ENCODE measurements at places on chromosomes 16 and 17.

GRCh38 chr17:21039839-21040575 lies 2.8 kb downstream of the USP22 start:
- DNase-seq = no peak

DNA sequence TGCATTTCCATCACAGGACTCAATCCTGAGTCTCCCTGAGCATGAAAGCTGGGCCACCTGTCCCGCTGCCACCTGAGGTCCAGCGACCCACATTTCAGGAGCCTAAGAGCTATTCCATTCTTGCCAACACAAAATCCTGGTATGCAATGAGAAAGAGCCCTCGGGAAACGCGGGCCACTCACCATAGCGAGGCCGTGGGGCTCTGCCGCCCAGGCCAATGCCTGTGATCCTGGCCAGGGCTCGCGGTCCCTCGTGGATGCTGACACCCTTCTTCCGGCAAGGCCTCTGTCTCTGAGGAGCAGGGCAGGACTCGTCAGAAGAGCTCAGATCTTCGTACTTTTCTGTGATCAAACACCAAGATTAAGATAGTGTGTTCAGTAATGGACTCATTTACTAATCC lies 11.6 kb downstream of the NUDT16L1 start:
- DNase-seq = no peak

DNA sequence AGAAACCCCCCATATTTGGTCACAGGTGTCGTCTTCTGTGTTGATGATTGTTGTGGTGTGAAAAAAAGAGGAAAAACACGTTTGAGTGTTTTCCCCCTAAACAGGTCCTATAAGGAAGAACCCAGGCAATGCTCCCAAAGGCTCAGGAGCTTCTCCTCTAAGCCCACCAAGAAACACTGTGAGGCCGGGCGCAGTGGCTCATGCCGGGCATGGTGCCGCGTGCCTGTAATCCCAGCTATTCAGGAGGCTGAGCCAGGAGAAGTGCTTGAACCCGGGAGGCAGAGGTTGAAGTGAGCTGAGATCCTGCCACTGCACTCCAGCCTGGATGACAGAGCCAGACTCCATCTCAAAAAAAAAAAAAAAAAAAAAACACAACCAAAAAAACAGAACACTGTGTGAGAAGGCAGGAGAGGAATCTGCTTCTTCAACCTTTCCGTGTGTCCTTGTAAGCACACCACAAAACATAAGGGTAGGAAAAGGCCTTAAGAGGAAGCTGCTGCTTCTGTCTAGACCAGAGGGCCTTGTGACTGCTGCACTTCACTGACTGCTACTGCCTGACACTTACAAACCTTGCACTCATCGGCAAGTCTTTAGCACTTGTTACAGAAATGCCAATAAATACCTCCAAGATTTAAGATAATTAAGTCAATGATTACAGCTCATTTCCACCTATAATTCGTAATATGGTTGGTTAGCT lies 9.3 kb downstream of the JPT1 start:
- no peak for DNase-seq

DNA sequence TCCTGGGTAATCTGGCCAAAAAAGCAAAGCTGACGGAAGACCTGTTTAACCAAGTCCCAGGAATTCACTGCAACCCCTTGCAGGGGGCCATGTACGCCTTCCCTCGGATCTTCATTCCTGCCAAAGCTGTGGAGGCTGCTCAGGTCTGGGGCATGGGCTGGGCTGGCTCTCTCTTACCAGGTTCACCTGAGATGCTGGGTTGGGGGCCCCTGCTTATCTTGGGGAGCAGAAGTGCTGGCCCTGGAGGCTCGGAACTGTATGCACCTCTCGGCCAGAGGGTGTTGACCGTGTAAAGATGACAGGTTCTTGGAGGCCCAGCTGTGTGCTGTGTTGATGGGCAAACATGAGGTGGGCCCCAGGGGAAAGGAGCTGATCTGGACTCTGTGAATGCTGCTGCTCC lies 40.2 kb downstream of the GPT2 start:
- DNase-seq = no peak

GRCh38 chr17:39852239-39852638 lies 11.9 kb downstream of the IKZF3 start:
- DNase-seq = no peak

- no peak for DNase-seq
These were observed 60.5 kb downstream of the AMFR start for GRCh38 chr16:56364865-56365264.

DNA sequence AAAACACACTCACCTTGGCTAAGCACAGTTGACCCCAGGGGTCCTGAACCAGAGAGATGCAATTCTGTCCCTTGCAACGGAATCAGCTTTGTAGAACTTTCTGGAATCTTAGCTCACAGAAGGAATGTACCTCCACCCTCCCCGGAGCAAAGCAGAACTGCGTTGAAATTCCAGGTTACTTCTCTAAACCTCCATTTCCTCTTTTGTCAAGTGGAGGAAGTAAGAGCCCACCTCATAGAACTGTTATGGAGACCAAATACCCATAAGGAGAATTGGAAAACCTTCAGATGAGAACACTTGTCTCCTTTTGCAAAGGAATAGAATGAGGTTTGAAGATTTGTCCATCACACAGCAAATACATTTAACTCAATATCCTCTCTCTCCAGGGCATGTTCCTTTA lies 86.6 kb upstream of the RBBP6 start:
- no peak for DNase-seq

DNA sequence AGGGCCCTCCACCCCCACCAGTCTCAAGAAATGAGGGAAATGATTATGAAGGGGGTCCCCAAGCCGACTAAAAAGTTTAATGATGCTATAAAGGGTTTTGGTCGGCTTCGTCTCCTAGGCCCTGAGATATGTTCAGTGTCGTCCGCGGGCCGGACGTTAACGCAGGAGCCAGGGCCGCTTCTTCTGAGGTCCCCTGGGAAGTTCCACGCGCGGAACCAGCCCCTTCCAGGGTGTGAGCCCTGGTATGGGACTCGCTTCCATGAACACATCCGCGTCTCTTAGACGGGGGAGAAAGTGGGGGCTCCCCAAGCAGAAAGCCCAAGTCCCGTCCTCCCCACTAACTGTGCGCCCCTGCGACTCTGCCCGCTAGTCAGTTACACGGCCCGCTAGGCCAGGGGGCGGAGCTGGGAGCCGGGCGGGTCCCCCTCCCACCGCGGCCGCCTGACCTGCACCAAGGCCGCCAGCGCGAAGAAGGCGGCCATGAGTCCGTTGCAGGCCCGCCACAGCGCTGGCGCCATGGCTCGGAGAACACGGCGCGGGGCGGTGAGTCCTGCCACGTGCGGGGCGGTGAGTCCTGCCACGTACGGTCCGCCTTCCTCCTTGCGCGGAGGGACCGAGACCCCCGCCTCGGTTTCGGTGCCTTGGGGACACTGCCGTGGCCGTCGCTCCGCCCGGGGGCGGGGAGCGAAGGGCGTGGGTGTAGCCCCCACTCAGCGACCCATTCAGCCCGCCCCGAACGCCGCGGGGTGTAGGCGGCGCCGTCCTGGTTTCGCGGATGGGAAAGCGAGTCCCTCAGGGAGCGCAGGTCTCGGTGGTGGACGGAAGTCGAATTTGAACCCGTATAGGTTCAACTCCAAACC lies at the start of gene TMEM220:
TMEM220 (minus strand) TSS at position 690 of the 860 bp plus-strand sequence; CDS start at position 518, 172 bp downstream.
- no peak for DNase-seq

DNA sequence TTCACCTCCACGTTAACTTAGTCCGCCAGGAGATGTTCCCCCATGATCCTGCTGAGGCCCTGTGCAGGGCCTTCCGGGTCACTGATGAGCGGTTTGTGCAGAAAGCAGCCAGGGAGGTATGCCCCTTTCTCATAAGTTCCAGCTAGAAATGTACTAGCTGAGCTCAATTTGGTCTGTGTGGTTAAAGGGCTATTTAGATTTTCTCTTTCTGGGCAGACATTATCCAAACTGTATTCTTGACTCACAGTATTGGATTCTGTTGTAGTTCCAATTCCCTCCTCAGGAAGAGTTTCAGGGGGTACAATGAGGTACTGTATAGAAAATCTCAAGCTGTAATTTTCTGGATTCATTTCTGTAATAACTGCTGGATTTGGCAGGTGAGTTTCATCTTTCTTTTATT lies 137.1 kb downstream of the TRIM37 start:
- DNase-seq = no peak

- no peak for DNase-seq
These were observed 14.0 kb upstream of the COTL1 start for GRCh38 chr16:84631886-84632285.

GRCh38 chr17:74361230-74362068 lies at the start of gene BTBD17:
Gene BTBD17 (minus strand): TSS chr17:74361868. CDS start chr17:74361819, 49 bp downstream.
- DNase-seq = no peak

DNA sequence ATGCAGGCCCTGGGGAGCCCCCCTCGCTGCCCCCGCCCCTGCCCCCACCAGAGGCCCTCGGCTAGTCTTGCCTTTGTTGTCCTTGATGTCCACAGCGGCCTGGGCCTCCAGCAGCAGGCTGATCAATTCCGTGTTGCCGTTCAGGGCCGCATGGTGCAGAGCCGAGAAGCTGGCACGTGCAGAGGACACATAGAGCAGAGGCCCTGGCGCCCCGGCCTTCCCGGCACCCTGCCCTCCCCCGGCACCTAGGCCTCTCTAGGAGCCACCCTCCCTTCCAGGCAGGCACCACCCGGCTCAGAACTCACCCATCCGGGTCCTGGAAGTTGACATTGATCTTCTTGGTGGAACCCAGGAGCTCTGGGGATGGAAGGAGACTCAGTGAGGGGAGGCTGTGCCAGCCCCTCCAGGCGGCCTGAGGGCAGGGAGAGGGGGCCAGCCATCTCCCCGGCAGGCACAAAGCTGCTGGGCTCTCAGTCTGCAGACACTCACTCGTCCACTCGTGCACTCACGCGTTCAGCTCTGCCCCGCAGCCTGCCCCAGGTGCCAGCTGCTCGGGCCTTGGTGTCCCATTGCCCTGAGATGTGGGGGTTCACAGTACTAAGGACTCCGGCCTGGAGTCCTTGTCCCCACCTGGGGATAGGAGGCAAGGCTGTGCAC lies 6.3 kb downstream of the CASKIN1 start:
- DNase-seq = no peak

- no peak for DNase-seq
These were observed 27.0 kb upstream of the CAPNS2 start for GRCh38 chr16:55539488-55539887.

DNA sequence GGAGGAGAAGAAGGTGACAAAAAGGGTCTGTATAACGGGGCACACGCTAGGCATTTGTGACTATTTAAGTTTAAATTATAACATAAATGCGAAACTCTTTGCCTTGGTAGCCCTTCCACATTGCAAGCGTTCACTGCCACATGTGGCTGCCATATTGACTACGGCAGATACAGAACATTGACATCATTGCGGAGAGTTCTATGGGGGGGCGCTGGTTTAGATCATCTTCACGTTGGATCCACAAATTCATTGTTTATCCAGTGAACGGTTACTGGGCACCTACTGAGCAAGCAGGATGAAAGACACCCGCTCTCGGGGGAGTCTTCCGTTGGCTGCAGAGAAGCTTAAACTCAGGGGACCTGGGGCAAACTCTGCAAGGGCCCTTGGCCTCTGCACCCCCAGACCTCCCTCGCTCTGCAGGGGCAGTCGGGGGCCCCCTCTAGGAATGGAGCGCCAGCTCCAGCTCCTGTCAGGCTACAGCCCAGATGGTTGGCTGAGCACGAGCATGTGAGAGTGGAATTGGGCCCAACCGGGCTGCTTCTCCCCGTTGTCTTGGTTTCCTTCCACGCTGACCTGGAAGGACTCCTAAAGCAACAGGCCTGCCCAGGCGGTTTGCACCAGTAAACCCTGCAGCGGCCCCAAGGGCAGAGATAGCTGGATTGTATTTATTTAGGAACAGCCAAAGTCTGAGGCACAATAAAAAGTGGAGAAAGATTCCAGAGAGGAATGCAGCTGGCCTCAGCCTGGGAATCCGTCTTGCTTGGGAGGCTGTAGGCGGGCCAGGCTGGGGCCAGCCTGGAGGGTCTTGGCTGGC lies 172.2 kb downstream of the SEC14L1 start:
- no peak for DNase-seq

DNA sequence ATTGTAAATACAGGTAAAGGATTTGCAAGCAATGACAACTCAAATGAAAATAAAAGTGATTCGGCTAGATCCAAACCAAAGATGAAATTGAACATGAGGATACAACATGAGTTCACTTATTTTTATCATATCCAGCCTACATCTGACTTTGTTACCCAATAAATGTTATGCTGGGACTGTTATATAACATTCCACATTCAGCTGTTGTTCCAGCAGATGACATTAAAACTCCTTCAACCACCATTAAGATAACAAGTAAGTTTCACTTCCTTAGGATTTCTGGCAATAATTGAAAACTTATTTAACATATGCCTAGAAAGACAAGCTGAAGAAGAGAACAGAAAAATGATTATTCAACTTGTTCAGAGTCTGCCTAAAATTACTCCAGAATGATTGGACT lies 729.4 kb downstream of the CDH11 start:
- DNase-seq = no peak

DNA sequence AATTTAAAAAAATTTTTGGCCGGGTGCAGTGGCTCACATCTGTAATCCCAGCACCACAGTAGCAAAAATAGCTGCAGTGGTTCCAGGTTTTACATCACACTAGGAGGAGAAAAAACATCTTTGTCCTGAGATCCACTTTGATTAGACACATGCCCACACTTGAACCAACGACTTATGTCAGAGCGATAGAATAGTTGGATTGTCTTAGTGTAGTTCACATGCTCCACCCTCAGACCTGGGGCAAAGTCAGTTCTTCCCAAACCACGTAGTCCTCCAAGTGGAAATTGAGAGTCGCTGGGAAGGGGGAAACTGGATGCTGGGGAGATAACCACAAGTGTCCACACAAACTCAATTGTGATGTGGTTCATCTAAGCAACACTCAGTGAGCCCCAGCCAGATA lies 11.4 kb upstream of the ITGAM start:
- DNase-seq = no peak

DNA sequence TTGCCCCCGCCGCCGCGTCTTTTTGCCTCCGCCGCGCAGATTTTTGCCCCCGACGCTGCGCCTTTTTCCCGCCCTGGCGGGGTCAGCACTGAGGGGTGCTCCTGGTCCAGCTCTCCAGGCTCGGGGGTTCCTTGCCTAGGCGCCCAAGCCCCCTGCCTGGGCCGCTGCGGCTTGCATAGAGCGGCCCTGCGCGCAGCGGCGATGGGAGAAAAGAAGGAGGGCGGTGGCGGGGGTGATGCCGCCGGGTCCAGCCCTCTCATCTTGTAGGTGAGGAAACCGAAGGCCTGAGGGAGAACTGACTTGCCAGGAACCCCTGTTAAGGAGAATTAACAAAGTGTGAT lies 330.8 kb upstream of the WSB1 start:
- DNase-seq = no peak

DNA sequence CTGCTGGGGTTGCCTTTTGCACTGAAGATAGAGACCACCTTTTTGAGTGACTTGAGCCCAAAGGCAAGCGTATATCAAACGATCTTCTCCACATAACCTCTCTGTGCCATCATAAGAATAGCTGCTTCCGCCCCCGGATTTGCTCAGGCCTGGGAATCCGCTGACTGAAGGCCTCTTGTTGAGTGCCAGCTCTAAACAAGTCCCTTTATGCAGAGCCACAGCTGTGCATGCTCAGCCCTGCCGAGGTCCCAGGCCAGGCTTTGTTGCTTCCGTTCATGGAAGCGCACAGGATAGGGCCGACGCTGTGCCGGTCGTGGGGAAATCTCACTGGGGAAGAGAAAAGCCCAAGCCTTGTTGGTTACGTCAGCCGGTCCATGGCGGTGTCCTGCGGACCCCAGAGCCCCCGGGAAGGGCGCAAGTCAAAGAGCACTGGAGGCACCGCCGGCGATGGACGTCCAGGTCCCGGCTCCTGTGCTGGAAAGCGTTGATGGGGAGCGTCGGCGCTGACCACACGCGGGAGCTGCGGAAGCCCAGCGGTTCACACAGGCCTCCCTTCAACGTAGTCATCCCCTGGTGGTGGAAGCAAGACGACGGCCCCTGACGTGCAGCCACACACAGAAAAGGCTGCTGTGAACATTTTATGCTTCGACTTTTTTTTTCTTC lies 23.5 kb upstream of the RPL13 start:
- DNase-seq = no peak

- no peak for DNase-seq
These were observed 121.5 kb downstream of the WSCD1 start for GRCh38 chr17:6191405-6192324.

All from cortex of kidney (tissue), 1 donor.